Activated CD8-positive, alpha-beta T cell treated with anti-CD3 and anti-CD28 coated beads, Interleukin-2, amount 10 ng/mL, durations not matched to agents 7 days and 5 days (primary cell): ENCODE measurements at places on chromosomes 12 and 14.

DNA sequence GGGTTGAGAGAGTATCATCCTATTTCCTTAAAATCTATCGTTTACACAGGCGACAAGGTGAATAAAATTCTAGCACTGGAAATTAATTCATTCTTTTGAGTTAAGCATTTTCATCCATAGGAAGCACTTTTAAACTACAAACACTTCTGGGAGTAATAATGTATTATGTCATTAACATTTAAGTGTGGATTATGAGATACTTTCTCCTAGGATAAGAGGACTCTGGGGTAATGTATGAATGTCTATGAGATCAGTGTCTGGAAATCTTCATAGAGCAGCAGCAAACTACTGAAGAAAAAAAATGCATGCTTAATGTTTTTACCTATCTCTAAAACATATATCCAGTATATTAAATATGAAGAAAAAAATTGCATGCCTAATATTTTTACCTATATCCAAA lies 86.9 kb downstream of the EPS8 start:
- DNase-seq, result no peak

GRCh38 chr12:71504476-71504875 lies 64.9 kb downstream of the LGR5 start:
- no peak for DNase-seq

DNA sequence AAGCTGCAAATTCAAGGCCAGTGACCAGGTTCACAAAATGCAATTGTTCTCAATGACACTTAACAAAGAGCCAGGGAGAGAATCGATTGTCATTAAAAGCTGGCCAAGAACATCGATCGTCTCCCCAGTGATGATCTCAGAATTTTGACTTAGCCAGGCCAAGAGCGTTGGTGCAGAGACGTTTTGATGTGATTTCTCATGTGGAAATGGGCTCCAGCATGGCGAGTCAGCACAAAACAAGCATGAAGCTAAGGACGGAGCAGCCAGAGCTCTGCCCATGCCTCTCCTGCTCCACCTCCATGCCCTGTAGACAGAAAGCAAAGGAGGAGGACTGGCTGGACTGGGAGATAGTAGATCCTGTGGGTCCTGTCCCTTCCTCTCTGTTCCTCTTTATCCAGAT lies 270.8 kb downstream of the FOXN3 start:
- no peak for DNase-seq

DNA sequence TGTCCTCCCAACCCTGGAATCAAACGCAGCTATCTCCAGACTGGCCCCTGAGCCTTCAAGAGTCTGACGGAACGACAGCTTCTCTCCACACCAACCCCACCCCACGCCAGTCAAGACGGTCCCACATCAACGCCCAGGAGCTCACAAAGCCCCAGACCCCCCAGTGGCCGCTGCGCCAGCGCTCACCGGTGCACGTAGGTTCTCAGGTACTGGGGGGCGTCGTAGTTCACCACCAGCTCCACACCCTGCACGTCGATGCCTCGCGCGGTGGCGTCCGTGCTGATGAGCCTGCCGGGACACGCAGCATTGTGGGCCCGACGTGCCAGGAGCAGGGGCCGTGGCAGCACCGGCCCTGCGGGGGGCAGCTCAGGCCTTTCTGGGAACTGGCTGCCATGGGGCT lies 4.2 kb downstream of the DDX51 start:
- no peak for DNase-seq

GRCh38 chr14:103071544-103072251 lies 12.3 kb upstream of the LBHD2 start:
- no peak for DNase-seq

DNA sequence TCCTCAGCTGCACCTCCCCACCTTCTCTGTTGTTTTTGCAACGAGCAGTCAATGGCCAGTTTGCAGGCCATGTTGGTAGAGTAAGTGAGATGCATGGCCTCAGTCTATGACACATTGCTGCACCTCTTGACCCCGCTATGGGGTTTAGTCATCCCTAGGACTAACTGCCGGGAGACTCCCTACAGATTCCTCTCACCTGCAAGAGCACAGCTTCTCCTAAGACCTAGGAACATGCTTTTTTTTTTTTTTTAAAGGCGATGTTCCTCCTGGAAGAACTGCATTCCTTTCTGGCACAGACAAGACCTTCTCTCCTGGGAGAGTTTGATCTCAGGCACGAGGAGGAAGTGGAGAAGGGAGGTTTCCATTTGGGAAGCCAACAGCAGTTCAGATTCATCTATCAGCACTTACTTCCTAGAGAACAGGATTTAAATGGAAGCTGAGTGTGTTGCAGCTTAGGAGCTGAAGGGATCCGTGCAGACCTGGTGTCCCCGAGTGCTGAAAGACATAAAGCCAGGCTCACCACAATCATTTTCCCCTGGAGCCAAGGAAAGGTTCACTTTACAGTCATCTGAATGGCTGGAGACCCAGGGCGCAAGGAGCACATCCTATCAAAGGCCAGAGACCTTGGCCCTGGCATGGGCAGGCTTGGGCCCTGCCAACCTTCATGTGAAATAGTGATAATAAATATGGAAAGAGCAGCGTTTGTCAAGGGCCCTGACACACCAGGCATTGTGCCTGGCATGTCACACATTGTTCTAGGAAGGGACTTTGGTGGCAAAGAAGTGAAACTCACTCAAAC lies 104.1 kb downstream of the LGMN start:
- no peak for DNase-seq

- no peak for DNase-seq
Observed at GRCh38 chr14:104651876-104652260, 37.5 kb upstream of the INF2 start.

DNA sequence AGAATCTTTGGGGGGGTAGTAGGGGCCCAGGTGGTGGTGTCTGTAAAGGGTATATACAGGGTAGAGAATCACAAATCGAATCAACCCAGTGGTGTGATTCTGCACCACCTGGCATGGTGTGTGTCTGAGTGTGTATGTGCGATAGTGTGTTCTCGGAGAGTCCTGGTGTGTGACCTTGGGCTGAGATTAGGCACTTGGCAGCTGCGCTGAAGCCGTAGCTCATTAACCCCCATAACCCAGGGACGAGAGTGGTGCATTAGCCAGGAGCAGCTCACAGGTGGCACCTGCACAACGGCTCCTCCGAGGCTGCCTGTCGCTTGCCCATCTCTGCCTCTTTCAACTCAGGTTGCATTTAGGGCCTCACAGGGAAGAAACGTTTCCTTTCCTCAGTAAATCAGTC lies 15.6 kb upstream of the TESC start:
- DNase-seq, result no peak

GRCh38 chr12:124841558-124841945 lies 22.1 kb downstream of the SCARB1 start:
- no peak for DNase-seq

- DNase-seq, result no peak
Observed at GRCh38 chr12:99087278-99087677, 442.2 kb downstream of the APAF1 start.

- no peak for DNase-seq
Observed at GRCh38 chr12:12915656-12916055, 24.3 kb downstream of the GPRC5A start.

GRCh38 chr14:23070262-23071129 lies 13.2 kb upstream of the CDH24 start:
- no peak for DNase-seq

- no peak for DNase-seq
Observed at GRCh38 chr12:110791589-110791988, 48.9 kb upstream of the PPP1CC start.

DNA sequence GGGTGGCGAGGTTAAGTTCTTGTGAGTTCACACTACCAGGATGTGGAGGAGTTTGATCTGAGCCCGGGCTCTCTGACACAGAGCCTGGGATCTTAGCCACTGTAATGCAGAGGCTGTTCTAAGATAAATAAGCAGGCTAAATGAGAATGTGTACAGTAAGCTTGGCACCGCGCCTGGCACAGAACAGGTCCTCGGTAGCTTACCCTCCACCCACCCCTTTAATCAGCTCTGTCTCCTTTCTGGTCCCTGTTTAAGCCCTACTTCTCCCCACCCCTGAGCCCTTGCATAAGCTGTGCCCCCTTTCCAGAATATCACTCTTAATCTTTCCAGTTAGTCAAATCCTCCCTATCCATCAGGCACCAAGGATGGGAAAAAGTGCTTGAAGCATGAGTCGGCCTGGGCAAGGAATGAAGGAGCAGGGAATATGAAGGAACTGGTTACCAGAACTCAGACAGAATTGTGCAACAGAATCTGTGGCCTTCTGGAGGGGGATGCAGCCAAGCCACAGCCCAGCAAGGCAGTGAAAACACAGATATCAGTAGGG lies 32.8 kb upstream of the CMKLR1 start:
- no peak for DNase-seq

GRCh38 chr14:20436363-20436755 lies 393 bp upstream of the KLHL33 start:
- no peak for DNase-seq

GRCh38 chr12:113263431-113263963 lies 42.2 kb downstream of the TPCN1 start:
- no peak for DNase-seq

DNA sequence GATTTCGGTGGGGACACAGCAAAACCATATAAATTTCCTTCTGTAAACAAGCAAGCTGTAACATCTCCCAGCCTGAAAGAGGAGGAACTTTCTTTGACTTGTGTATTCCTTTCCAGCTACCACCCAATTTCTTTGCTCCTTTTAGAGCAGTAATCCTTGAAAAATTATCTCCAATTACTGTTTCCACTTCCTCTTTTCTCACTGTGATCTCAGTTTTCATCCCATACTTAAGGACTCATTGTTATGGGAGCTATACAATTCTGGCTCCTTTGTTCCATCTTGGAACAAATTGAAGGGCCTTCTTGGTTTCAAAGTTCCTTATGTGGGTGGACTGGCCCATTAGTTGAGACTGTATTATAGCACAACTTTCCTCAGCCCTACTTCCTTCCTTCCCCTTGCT lies 152.6 kb downstream of the AKAP6 start:
- no peak for DNase-seq

GRCh38 chr12:52903855-52904508 lies 894 bp downstream of the KRT8 start:
- DNase-seq, result peak; percentile 40
